ENCODE measurements at places on chromosomes 2 and 18.

DNA sequence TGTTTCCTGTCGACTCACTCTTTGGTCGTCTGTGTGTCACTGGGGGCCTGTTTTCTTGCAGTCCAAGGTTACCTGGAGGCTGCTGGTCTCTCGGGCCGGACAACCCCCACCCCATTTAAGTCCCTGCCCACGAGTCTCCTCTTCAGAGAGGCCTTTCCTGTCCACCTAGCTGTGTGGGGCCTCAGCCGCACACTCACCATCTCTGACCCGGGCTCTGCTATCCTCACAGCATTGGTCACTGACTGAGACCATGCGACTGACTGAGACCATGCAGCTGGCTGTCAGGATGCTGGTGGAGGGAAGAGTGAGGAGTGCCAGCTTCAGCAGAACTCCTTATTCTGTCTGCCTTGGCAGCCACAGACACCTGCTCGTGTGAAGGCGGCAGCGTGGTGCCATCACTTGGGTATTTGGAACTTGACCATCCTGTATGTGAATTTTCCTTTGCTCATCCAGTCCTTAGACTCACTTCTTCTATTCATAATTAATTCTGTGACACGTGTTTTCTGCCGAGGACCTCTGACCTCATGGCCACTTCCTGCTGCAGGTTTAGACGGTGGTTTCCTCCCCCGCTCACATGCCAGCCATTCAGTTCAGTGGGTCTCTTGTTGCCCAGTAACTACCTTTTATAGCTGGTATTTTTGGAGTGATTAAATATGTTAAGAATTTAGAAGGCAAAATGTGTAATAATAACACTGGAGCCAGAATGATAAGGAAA lies 47.5 kb upstream of the ASB1 start:
- DNase-seq, result peak; percentile 67

DNA sequence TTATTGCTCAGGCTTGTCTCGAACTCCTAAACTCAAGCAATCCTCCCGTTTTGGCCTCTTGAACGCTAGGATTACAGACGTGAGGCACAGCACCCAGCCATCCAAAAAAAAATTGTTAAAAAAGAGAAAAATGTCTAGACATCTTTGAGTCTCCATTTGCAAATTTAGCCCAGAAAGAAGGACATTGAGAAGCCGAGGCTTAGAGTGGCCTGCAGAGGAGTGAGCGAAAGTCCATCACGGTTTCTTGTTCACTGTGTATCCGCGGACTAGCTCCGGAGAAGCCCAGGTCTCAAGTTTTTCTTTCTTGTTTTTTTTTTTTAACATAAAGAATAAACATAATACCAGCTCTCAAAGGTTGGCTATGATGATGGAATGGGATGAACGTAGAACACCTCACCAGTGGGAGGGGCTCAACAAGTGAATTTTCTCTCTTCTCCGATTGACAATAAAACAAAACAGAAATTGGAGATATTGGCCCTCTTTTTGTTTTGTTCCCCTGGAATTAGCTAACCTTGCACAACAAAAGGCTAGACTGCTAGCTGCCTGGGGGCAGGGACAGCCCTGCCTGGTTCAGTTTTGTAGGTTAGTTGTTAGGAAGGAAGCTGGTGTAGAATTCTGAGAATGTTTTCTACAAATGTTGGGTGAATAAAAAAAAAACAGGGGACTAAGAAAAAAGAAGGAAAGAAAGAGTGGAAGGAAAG lies 163.4 kb downstream of the MYCN start:
- DNase-seq, result no peak

- DNase-seq, result no peak
These were observed 9.7 kb downstream of the VIT start for GRCh38 chr2:36706021-36706876.

DNA sequence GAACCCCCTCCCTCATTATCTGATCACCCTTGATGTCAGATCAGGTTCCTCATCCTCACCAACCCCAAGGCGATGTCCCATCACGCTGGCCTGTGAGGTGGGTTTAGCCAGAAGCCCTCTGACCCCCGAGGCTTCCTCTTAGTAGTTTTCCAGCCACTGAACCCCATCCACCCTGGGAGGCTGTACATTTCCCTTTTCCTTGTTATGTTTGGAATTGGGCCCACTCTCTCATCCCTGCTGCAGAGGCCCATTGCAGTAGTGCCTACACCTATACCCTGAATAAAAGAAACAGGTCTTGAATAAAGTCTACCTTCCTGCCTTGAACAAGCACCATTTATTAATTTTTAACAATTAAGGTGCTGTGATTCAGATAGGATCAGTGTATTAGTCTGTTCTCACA lies 80.1 kb downstream of the NCAPH start:
- no peak for DNase-seq

DNA sequence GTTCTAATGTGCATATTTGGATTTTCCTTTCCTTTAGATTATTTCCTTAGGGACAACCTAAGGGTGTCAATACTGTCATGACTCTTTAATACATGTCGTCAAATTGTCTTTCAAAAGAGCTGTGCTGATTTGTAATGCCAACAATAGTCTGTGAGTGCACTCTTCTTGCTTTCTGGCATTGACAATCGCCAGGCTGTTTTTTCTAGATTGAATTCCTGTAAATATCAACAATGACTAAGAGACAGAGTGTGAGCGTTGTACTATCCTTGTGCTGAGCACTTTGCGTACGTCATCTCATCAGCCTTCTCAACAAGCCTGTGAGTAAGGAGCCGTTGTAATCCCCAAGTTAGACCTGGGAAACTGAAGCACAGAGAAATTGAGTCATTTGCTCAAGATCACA lies 96.0 kb downstream of the ACOXL start:
- peak; percentile 5 for DNase-seq

- DNase-seq, result no peak
These were observed 863.4 kb upstream of the SOX11 start for GRCh38 chr2:4828682-4829374.

- no peak for DNase-seq
These were observed 172.8 kb downstream of the VAPA start for GRCh38 chr18:10086458-10087210.

GRCh38 chr2:124589971-124590370 lies 564.9 kb downstream of the CNTNAP5 start:
- no peak for DNase-seq

DNA sequence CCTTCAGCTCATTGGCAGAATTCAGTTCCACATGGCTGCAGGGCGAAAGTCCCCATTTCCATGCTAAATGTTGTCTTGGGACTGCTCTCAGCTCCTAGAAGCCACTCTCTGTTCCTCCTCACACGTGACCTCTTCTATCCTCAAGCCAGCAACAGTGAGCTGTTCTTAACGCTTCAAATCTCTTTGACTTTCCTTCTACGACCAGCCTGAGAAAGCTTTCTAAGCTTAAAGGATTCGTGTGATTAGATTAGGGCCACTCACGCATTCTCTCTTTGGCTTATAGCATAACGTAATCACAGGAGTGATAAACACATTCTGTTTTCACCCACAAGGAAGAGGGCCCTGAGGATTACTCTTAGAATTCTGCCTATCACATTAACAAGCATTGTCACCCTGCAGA lies 29.8 kb upstream of the LAMA1 start:
- peak; percentile 25 for DNase-seq

GRCh38 chr2:127647242-127648190 lies 1.6 kb downstream of the GPR17 start:
- DNase-seq, result no peak

- DNase-seq, result peak; percentile 77
These were observed 193.6 kb upstream of the PIK3C3 start for GRCh38 chr18:41761333-41762018.

DNA sequence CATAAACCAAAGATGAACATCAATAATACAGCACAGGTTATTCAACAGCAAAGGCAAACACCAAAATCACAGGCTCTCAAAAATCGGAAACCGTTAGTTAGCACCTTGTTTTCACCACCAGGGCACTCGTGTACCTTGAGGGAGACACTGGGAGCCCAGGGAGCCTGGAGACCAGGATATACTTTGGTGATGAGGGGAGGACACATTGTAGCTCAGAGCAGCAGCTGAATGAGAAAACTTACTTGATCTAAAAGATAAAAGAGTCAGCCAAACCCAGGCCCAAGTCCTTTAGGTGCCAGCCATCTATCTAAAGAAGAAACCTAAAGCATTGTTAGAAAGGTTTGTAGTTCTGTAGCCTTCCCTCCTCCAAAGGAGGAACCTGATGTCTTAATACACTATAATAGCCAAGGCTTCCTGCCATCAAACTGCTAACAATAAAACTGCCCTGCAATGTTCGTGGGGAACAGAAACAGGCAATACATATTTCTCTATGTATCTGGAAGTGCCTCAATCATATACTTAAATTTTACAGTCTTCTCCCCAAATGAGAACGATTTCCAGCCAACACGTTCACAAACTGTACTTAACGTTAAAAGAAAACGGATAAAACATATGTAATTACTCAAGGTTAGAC lies 19.3 kb downstream of the BCL11A start:
- no peak for DNase-seq

- DNase-seq, result no peak
These were observed 5.0 kb downstream of the TFPI start for GRCh38 chr2:187549193-187549592.

DNA sequence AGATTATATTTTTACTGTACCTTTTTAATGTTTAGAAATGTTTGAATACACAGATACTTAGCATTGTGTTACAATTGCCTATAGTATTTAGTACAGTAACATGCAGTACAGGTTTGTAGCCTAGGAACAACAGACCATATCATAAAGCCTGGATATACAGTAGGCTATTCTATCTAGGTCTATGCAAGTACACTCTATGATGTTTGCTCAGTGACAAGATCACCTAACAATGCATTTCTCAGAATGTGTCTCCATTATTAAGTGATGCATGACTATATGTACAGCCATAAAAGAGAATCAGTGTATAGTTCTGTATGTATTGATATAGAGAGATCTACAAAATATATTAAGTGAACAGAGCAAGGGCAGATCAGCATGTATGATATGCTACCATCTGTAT lies 616.4 kb downstream of the XIRP2 start:
- DNase-seq, result no peak

DNA sequence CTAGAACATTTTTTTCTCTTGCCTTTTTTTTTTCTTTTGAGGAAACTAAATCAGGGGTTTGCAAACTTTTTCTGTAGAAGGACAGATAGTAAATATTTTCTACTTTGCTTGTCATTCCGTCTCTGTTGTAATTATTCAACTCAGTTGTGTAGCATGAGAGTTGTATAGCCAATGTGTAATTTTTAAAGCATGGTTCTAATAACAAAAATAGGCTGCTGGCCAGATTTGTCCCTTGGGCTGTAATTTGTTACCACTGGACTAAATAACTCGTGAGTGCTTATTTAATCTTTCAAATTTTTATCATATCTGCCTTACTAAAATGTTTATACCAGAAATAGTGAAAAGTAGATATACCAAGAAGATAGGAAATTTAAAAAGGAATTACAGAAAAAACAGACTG lies 43.0 kb downstream of the CCDC148 start:
- DNase-seq, result peak; percentile 27

DNA sequence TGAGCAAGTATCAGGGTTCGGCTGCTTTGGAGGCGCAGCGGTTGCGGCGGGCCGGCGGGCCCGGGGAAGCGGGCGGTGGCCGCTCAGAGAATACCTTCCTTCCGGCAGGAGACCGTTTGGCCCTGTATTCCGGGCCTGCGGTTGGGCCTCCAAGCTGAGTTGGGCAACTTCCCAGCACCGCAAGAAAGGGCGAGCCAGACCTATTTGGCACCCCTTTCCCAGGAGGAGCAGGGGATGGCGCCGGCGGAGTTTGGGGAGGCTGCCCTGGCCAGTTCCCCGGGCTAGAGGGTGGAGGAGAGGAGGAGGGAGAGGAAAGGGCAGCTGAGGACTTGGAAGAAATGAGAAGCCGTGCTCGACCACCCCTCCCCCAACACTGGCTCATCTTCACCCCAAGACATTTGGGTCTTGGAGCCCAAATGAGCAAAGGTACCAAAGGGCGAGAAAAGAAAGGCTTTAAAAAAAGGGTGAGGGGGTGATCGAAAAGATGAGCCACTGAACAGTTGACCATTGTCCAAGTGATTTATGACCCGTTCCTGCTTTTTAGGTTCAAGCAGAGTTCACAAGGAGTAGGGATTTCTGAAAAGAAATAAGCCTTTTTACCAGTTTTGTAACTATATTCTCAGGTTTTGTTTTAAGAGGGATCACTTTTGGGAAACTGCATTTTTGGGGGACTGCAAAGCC lies 8.4 kb downstream of the HOXD3 start:
- no peak for DNase-seq

- DNase-seq, result peak; percentile 73
These were observed 21.4 kb upstream of the SPIRE1 start for GRCh38 chr18:12679183-12679786.

DNA sequence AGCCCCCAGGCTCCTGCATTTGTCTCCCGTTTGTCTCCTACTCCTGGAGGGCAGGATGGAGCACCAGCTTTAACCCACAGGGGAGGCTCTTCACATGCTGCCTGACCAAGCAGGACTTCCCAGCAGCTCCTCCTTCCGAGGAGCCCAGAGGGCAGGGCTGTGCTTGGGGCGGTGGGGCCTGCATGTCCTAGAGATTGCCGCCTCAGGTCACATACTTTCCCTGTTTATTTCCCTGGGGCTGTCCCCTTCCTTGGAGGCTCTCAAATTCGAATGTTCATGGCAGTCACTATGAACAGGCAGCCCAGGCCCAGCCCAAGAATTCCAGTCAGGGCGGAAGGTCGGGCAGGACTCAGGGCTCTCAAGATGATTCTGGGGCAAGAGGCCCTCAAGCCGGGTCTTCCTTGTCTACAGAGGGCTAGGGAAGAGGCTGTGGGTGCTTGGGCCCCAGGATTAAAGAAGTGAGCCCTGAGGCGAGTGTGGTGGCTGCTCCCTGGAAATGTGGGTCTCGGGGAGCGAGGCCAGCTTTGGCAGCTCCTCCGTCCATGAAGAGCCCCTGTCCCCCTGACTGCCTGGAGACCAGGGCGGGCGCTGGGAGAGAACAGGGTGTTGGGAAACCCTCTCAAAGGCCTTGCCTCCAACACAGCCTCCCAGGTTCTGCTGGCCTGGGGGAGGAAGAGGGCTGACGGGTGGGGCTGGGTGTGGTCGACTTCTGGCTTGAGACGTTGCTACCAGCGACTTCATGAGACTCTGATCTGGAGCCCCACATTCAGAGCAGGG lies 48.9 kb upstream of the HPCAL1 start:
- DNase-seq, result no peak

GRCh38 chr2:69139778-69140670 lies 127.0 kb downstream of the ANTXR1 start:
- no peak for DNase-seq

DNA sequence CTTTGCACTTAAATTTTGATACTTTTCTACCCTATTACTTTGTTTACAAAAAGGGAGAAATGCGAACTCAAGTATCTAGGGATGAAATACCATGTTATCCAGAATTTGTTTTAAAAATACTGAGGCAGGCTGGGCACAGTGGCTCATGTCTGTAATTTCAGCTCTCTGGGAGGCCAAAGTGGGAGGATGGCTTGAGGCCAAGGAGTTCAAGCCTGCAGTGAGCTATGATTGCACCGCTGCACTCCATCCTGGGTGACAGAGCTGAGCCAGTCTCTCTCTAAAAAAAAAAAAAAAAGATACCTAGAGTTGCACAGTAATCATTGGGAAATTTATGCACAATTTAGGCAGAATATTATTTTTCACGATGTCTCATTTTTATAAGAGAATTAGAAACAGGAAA lies 12.4 kb upstream of the VAPA start:
- peak; percentile 28 for DNase-seq

GRCh38 chr2:236538242-236538641 lies 31.4 kb upstream of the ACKR3 start:
- no peak for DNase-seq

All from cardiac fibroblast (primary cell).